ENCODE measurements at places on chromosomes 12 and 14.

- DNase-seq, result no peak
Measured at GRCh38 chr12:123089631-123090353, 61.1 kb downstream of the PITPNM2 start.

DNA sequence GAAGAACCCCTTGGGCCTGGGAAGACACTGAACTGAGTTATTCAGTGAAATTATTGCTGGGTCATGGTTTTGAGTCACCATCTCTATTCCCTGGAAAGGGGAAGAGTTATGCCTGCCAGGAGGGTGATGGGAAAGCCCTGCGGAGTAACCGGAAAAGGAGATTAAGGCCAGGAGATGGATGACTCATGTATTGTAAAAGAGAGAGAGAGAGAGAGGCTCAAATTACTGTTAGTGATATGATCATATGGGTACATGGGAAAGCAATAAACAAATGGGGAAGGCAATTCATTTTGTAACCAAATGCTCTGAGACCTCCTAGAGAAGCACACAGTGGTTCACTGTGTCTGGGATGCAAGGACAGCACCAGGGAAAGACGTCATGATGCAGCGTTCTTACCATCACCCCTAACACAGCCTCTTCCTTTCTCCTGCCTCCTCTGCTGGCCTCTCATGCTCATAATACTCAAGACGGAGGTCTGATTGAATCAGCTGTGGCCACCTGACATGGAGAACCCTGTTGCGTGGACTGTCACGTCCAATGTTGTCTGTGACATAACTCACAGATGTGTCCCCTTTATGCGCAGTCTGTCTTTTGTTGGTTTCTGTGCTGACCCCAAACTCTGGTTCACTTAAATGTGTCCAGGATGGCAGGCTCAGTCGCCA lies 243.7 kb downstream of the TMEM132D start:
- peak; percentile 6 for DNase-seq

DNA sequence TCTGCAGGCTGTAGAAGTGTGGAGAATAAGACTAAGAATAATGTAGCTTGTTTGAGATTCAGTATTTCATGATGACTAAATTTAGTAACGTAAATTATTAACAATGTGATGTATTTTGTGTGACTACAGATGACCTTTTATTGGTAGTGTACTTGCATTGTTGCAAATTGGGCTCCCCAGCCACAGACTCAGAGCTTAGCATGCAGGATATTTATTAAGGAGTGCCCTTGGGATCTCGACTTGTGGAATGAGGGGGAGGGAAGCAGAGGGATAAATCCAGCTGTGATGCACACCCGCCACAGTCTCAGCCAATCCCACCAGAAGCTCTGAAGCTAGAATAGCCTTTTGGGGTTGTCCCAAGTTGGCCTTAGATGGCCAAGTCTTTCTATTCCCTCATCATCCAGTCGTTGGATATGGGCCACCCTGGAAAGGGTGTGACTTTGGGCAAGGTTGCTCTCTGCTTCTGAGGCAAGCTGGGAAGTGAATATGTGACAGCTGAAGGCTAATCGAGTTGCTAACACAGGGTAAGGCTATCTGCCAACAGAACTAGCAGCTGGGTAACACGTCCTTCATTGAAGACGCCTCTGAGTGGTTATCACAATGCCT lies 42.1 kb upstream of the USP44 start:
- peak; percentile 95 for DNase-seq

DNA sequence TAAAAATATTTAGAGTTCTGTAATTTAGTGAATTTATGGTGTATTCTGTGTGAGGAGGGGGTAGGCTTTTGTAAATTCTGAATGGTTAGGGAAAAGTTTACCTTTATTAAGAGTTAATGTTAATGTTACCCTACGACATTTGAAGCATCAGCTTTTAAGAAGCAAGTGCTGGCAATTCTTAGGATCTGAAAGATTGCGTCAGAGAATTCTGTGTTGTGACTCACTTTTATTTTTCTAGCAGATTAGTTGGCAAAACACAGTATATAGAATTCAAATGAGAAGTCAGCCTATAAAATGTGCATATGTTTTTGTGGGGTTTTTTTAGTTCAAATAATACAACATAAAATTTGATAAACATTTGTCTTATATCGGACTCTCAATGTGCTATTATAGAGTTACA lies 97.6 kb downstream of the RAD52 start:
- DNase-seq, result peak; percentile 50

GRCh38 chr14:104451474-104451873 lies 128.1 kb upstream of the C14orf180 start:
- no peak for DNase-seq

DNA sequence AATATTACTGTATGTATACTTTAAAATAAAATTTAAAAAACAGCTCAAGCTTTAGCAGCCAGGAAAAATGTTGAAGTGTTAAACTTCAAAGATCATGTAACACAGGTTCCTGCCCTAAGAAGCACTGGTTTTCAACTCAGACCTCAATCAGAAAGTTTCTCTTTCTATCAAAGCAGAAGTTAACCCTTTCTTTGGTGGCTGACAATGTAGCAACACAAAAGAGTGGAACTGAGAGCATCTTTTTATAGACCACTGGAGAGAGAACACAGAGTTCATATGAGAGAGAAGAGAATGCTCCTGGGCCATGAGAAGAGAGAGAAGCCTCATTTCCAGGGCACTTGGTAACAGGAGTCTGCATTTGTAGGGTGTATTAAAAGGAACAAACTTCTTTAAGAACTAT lies 42.2 kb upstream of the KTN1 start:
- DNase-seq, result no peak

- DNase-seq, result no peak
Measured at GRCh38 chr12:115709540-115710011, 567.9 kb downstream of the MED13L start.

- no peak for DNase-seq
Measured at GRCh38 chr12:94098466-94098865, 49.9 kb upstream of the PLXNC1 start.

Data from muscle of leg (tissue), 16 donors.